ENCODE measurements at places on chromosomes 3 and 15.

DNA sequence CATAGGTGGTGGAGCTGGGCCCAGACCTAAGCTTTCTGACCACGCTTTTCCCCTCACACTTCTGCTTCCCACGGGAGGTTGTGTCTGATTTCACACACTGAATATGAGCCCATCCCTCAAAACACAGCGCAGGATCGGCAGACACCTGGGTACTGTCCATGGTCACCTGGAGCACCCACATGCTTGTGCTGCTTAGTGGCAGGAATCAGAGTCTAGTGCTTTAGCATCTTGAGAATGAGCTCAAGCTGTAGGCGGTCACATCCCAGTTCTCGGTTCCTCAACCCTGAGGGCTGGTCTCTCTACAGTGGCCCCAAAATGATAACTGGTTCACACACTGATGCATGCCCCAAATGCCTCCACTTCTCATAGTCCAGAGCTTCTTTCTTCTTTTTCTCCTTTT, 111.0 kb downstream of the SEMA5B start:
- DNase-seq = no peak

DNA sequence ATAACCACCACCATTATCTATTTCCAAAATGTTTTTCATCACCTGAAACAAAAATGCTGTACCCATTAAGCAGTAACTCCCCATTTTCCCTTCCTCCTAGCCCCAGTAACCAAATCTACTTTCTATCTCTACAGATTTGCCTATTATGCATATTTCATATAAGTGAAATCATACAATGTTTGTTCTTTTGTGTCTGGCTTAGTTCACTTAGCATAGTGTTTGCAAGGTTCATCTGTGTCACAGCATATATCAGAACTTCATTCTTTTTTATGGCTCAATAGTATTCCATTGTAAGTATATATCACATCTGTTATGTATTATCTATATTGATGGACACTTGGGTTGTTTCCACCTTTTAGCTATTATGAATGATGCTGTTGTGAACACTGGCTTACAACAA, 16.7 kb upstream of the GMPPB start:
- no peak for DNase-seq

DNA sequence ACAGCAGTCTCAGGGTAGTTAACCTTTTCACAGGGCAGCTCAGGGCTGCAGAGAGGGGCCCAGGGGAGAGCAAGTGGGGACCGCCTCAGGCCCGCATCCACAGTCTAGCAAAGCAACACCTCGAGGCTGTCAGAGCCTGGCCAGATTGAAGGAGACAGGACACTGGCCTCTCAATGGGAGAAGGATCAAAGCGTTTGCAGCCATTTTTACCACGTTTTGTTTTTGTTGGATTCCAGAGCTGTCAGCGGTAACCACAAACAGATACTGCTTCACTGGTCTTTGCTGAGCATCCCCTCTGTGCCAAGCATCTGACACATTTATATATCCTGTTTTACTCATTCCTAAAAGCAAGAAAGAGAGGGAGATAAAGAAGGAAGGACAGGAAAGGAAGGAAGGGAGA, 153.8 kb downstream of the SHQ1 start:
- DNase-seq = no peak

DNA sequence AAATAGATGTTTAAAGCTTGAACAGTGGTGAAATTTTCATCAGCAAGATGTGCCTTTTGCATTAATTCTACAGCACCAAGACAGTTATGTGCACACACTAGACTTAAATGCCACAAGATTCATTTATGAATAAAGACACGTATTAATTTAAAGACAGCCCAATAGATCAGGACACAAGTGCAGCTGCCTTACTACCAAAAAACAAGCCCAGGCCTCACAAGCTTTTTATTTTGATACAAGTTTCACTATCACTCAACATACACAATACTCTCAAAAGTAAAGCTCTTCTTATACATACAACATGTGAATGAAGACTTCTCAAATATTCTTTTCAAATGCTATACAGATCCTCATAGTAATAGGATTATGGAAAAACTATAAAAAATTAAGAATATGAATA, 2.4 kb downstream of the ACAP2 start:
- DNase-seq = no peak

GRCh38 chr15:70410371-70410985, 312.8 kb upstream of the TLE3 start:
- no peak for DNase-seq

DNA sequence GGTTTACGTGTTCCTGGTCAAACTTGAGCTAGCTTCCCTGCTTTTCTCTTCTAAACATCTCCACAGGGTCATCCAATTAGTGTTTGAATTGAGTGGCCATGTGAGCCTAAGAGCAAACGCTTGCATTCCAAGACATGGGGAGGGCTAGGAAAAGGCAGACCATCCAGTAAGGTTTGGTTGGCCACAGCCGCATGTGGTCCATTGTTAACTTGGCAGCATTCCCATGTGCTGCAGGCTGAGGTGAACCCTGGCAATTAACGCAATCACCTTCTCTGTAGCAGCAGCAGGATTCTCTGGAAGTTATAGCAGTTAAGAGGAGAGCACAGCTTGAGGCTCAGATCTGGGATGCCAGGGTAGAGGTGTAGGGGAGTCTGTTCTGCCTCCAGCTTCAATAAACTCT, 502.2 kb upstream of the LMCD1 start:
- no peak for DNase-seq

DNA sequence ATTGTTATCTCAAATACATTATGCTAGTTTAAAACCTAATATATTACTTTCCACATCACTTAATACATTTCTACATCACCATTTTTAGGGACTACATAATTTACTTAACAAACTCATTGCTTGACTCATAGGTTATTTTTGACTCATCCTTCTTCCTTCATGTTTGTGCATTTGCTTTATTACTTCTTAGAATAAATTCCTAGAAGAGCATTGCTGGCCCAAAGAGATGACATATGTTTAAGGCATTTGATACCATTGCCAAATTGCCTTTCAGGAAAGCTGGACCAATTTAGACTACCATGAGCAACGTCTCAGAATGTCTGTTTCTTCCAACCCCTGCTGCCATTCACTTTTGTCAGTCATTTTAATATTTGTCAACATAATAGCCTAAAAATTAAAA, 905.8 kb downstream of the IGSF11 start:
- no peak for DNase-seq

- no peak for DNase-seq
Measured at GRCh38 chr3:62986061-62986460, 110.8 kb upstream of the CADPS start.

- no peak for DNase-seq
Measured at GRCh38 chr15:95884276-95884675, 446.2 kb upstream of the NR2F2 start.

DNA sequence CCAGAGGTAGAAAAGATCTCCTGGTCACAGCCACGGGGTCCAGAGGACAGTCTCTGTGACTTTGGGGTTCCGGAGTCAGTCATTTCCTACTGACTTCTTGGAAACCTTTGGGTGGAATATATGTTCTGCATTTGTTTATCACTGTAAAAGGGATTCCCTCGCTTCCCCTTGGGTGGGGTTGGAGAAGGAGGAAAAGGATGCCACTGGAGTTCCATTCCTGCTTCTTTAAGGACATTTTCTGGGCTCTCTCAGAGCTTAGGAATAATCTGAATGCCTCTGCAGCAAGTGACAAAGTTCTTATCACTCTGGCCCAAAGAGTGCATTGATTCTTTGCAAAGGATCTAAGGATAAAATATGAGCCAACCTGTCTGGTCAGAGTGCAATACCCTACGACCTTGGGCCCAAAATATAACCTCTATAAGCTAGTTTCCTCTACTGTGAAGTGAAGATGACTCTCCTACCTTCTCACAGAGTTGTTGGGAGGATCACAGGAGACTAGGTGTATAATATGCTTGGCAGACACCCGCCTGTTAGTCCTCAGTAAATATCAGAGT, 17.2 kb downstream of the ARHGEF3 start:
- DNase-seq = no peak
